ENCODE measurements at places on chromosomes 12 and 14.

- DNase-seq: no peak
Measured at GRCh38 chr14:92702441-92702918, 45.9 kb downstream of the LGMN start.

GRCh38 chr12:64724201-64724745 lies 34.9 kb downstream of the GNS start:
- no peak for DNase-seq

DNA sequence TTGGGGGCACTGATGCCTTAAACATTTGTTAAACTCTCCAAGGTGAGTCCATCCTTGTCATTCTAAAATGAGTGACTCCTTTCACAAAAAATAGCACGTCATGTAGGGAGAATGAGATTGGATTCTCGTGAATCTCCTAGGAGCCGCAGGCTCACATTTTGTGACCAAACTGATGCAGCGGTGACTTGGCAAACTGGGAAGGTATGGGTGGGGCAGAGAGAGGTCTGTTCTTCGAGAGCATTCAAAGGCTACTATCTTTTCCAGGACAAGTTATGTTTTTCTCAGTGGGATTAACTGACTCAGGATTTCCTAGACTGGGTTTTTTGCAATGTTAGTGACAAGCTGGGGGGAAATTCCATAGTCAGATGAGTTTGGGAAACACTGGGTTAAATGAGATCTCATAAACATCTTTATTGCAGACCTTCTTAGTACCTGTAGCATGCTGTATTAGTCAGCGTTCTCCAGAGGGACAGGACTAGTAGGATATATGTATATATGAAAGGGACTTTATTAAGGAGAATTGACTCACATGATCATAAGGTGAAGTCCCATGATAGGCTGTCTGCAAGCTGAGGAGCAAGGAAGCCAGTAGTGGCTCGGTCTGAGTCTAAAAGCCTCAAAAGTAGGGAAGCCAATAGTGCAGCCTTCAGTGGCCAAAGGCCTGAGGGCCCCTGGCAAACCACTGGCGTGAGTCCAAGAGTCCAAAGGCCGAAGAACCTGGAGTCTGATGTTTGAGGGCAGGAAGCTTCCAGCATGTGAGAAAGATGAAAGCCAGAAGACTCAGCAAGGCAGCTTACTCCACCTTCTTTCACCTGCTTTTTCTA lies 61.0 kb downstream of the FOXN4 start:
- DNase-seq: no peak

- no peak for DNase-seq
Measured at GRCh38 chr12:70043490-70044138, 199.6 kb upstream of the CNOT2 start.

- no peak for DNase-seq
Measured at GRCh38 chr12:13562915-13563742, 366.6 kb downstream of the EMP1 start.

DNA sequence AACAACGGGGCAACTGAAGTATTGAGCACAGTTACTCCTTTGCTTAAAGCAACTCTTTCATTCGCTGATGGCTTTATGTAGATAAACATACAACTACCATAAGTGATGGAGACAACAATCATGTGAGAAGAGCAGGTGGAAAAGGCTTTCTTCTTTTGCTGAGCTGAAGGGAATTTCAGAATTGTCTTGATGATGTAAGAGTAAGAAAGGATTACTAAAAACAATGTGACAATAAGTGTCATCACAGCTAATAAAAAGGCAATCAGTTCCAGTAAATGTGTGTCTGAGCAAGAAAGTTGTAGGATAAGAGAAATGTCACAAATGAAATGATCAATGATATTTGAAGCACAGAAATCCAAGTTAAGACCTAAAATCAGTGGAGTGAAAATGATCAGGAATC lies 647 bp downstream of the OR6C70 start:
- DNase-seq: no peak

GRCh38 chr12:6833189-6833890 lies 5.1 kb downstream of the P3H3 start:
- DNase-seq: no peak

GRCh38 chr12:66044731-66045130 lies 85.8 kb downstream of the LLPH start:
- no peak for DNase-seq

GRCh38 chr12:10941916-10942607 lies 3.0 kb upstream of the TAS2R14 start:
- no peak for DNase-seq

DNA sequence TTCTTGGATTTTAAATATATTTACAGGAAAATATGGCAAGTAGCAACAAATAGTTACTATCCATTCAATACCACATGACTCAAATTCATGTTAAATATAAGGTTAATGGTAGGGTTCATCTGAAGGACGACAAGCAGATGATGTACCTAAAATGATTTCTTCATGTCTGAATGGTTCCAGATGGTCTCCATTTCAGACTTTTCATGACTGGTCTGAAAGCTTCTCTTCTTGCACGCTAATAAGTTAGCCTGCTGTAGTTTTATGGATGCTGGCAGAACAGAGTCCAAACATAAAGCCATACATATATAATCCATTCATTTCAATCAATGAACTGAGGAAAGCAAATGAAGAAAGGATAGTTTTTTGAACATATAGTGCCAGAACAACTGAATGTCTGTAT lies 257.0 kb upstream of the MGAT4C start:
- DNase-seq: no peak

DNA sequence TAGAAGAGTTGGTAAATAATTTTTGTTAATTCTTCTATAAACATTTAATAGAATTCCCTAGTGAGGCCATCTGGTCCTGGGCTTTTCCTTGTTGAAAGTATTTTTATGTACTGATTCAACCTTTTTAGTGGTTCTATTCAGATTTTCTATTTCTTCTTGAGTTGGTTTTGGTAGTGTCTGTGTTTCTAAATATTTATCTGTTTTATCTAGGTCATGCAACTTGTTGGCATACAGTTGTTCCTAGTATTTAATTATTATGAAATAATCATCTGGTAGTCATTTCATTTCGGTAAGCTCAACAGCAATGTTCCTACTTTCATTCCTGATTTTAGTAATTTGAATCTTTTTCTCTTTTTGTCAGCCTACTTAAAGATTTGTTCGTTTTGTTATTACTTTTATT lies 234.1 kb upstream of the GARIN2 start:
- no peak for DNase-seq

DNA sequence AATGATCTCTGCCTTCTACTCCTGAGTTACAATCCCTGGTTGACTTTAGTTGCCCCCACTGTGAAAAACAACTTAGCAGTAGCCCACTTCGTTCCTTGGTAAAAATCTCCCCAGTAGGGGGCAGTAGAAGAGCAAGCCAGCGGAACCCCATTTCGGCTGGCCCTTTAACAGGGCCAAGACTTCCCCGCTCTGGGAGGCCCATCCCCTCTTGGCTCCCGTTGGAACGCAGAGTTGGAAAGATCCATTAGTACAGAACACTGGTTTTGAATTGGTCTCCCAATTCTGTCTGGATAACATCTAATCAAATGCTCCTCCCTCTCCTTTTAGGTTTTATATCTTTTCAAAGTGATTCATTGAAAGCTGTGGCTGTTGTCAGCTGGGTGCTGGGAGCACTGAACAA lies 1133.3 kb downstream of the BCL11B start:
- DNase-seq: no peak

- no peak for DNase-seq
Measured at GRCh38 chr12:50753232-50753769, 10.6 kb upstream of the ATF1 start.

DNA sequence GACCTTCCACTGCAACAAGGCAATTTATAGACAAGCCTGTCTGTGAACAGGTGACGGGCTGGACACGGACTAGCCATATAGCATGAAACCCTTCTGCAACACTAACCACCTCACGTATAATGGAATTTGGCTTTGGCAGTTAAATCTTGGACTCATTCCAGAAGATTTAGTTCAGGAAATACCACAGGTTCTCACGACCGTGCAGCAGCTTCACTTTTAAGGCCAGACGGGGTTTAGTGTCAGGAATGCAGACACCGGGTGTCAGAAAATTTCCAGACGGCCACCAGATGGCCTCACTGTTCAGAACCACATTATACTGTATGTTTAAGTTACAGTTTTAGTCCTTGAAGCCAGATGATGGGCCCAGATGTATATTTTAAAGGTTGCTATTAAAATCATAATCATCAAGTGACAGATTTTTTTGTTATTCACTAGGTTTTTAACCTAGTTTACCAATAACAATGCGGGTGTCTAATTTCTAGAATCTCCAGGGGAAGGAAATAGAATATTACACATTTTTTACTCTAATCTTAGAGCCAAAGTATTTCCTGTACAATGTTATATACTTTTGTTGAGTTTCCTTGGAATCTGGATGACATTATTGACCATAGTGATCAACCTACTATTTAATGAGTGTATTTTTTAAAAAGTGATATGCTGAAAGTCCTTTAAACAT lies 90.5 kb upstream of the TMPO start:
- no peak for DNase-seq

- no peak for DNase-seq
Measured at GRCh38 chr12:80058586-80058985, 40.8 kb upstream of the OTOGL start.

DNA sequence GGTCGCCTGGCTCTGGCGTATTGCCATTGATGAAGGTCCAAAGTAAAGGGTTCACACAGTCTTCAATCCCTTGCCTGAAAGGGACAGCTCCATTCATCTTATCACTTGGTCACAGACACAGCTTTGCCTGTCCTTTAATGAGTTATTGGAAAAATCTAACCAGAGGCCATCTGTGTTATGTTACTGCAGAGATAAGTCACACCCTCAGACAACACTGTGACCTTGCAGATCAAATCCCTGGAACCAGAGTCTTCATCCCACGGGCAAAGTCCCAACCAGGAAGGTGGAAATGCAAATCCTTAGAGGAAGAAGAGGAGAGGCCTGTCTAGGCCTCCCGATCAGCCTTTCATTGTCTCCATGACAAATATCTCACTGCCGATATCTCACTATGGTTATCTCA lies 68.3 kb upstream of the SCN8A start:
- DNase-seq: no peak

DNA sequence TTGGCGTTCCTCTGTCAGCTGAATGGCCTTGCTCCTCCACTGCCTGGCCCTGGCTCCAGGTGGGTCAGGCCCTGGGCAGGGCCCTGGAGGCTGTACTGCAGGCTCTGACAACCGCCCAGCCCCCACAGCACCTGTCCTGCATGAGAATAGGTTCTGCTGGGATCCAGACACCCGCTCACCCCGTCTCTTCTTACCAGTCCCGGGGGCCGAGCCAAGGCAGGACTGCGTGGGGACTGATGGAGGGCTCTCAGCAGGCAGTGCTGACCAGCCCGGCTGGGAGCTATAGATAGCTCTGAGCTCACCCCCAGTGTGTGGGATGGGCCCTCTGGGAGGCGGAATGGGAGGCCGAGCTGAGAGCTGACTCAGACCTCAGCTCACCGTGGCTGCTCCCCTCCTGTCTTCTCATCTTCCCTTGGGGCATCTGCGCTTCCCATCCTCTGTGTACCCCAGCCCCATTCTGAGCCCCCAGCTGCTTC lies 39.6 kb downstream of the TEAD4 start:
- no peak for DNase-seq

GRCh38 chr12:123085066-123085465 lies 65.8 kb downstream of the PITPNM2 start:
- DNase-seq: no peak

DNA sequence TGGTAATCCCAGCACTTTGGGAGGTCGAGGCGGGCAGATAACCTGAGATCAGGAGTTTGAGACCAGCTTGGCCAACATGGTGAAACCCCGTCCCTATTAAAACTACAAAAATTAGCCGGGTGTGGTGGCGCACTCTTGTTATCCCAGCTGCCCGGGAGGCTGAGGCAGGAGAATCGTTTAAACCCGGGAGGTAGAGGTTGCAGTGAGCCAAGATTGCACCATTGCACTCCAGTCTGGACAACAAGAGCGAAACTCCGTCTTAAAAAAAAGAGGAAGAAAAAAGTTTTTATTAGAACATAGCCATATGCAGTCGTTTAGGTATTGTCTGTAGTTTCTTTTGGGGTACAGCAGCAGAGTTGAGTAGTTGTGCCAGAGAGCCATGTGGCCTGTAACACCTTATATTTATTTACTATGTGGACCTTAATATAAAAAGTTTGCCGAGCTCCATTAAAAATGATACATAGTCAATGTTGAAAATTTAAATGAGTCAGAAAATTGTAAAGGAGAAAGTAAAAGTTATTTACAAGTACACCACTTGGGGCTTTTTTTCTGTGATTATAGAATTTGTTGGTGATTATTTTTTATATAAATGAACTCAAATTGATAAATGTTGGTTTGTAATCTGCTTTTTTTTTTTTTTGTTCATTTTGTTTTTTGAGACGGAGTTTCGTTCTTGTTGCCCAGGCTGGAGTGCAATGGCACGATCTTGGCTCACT lies 2.2 kb downstream of the ADIPOR2 start:
- no peak for DNase-seq

DNA sequence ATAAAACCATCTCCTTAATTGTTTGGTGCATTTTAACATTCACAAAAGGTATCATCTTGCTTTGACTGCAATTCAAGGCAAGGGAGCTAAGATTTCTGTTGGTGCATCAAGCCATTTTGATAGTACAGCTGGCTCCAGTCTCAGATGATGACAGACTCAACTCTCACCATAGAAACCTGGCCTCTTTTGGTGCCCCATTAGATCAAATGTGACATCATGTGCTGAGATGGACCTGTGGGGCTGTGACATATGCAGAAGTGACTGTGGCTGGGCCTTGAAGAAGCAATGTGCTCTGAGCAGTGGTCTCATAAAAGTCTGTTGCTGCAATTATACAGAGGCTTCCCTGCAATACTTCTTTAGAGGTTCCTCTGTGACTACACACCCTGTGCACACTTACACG lies 88.4 kb downstream of the SLC2A13 start:
- DNase-seq: no peak

DNA sequence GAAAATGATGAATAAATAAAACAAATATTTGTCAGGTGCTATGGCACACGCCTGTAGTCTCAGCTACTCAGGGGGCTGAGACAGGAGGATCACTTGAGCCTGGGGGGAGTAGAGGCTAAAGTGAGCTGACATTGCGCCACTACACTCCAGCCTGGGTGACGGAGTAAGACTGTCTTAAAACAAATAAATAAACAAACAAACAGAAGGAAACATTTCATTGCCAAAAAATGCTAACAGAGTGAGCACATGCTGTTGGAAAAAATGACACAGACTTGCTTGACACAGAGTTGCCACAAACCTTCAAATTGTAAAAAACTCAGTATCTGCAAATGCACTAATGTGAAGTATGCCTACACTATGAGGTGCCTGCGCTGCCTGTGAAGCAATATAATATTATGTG lies 50.8 kb upstream of the AP4S1 start:
- no peak for DNase-seq

GRCh38 chr12:76546889-76547288 lies 12.7 kb downstream of the OSBPL8 start:
- DNase-seq: no peak

Measured in stimulated activated CD8-positive, alpha-beta memory T cell treated with anti-CD3 and anti-CD28 coated beads, Interleukin-15, amount 100 ng/mL, for 24 hours (primary cell).